ENCODE measurements at places on chromosomes 1 and 21. TPM values are rescaled to one million over a fixed set of nuclear protein-coding genes. Genes with fewer than 3 reads are reported as not detected.

Gene FAM110D
- total RNA-seq: not detected

GRCh38 chr1:101219924-101220870 lies 16.6 kb upstream of the S1PR1 start:
- no peak for DNase-seq

- no peak for DNase-seq
These were observed 79.6 kb downstream of the UBR4 start for GRCh38 chr1:19130468-19130867.

GRCh38 chr1:75765697-75766355 lies 20.2 kb upstream of the RABGGTB start:
- peak; percentile 74 for DNase-seq

DNA sequence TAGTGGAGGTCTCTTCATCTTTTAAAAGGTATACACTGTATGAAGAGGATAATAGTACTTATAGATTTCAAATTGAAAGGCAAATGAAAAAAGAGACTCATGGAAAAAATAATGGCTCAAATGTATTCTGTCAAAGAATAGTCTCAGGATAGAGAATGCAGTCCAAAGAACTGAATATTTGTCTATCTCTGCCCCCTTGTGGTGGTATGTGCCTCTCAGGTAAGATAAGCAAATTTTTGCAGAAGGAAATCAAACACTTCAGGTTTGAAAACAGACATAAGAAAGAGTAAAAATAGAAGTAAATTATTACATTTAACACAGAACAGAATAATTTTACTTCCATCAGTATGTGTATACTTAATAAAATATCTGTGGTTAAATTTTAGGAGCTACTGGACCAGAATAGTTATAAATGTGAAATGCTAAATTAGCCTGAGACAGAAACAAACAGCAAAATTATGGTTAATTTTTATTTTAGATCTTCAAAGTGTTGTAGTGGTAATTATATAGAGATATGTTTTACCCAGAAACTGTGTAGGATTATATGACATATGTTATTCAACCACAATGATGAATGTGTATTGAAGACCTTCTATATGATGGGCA lies 164.4 kb upstream of the PALMD start:
- DNase-seq: peak; percentile 75

Gene GOLT1A
- 0.84 TPM for total RNA-seq

DNA sequence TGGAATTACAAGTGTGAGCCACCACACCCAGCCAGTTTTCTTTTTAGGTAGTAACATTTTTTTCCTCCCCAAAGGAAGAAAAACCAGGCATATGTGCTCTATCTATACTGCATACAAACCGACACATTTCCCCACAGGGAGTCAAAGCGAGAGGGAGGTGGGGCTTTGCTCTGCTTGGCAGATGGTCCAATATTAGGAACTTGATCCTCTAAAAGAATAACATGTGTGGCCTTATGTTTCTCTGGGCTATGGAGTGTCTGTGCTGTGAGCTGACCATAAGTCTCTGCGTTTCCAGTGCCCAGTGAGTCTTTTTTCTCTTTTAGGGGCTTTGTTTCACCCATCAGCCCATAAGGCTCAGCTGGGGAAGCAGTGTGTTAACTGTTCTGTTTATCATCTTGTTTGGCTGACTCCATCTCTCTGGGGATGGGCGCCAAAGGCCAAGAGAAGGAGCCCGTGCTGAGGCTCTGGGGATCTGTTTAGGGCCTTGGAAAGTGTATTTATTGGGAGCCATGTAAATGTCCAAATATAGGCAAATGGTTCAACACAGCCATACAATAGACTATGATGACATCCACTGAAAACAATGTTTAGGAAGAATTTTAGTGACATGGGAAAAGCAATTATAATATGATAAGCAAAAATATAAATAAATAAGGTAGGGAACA lies 20.2 kb downstream of the LMOD1 start:
- DNase-seq: no peak

DNA sequence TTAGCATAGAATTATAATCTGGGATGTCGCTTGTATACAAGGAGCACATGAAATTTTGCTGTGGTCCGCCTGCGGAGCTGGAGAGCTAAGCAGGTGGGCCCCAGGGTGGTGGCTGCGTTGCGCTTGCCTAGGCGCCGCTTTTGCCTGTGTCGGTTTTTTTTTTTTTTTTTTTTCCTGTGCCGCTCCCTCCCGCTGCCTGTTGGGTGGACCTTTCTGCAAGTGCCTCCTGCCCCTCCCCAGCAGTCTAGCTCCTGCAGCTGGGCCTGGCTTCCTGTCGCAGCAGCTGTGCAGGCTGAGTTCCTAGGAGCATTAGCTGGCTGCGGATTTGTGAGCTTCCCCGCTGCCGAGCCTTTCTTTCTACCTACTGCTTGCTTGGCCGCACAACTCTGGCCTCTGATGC lies 20.6 kb downstream of the PYHIN1 start:
- no peak for DNase-seq

Gene KRTAP10-5
- not detected for total RNA-seq

DNA sequence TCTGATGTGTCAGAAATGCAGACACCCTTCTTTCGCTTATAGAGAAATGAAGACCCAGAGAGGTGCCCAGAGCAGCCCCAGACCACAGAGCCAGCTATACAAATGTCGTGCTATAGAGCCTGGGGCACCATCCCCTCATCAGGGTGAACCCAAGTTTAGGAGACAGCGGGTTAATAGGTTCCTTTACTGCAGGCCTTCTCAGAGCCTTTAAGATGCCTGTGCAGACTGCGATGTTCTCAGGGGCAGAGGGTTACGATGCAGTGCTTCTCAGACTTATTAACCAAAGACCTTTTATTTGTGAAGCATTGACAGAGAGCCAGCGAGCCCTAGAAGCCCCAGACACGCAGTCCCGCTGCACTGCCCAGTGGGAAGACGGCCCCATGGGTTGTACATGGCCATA lies 46.9 kb downstream of the STPG1 start:
- DNase-seq: no peak

DNA sequence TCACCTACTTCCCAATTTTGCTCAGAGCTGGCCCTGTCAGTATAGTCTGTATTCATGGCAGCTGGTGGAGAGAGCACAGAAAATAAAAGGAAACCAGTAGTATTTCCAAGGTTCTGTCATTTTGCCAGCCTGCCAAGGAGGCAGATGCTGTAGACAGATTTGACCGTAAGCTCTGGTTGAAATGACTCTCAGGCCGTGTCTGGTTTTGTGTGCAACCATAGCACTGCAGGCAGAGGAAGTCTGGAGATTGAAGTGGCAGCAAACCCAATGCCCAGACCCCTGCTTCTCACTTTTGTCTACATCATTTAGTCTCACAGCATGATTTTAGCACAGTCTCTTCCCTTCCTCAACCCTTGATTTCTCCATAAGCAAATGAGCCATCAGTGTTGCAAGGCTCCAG lies 291.7 kb downstream of the PAPPA2 start:
- DNase-seq: no peak

Gene LRRC7
- 0.49 TPM for total RNA-seq

- DNase-seq: peak; percentile 17
These were observed 187.6 kb downstream of the LRRC40 start for GRCh38 chr1:70017770-70018169.

DNA sequence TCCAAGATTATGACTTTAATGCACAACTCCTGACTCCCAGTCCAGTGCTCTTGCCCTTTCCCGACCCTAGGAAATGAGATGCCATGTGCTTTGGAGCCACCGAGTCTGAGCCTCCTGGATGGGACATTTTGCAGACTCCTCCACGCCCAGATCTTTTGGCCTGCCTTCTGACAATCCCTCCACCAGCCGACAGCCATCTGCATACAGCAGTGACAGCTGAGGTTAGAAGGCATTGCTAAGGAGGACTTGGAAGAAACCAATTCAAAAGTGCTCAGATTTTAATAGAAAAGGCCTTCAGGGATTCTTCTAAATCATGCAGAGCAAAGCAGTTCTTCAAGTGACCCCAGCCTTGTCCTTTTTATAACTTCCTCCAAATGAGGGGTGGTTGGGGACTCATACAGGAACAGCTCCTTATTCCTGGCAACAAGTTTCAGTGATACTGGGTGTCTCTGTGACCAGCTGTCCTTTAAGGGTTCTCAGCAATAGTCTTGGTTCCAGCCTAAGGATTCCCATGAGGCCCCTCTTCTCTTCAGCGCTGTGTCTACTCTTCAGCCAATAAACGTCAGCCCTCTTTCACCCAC lies 369.3 kb downstream of the PBX1 start:
- DNase-seq: no peak

Gene TRIM46
- total RNA-seq: 1.1 TPM

DNA sequence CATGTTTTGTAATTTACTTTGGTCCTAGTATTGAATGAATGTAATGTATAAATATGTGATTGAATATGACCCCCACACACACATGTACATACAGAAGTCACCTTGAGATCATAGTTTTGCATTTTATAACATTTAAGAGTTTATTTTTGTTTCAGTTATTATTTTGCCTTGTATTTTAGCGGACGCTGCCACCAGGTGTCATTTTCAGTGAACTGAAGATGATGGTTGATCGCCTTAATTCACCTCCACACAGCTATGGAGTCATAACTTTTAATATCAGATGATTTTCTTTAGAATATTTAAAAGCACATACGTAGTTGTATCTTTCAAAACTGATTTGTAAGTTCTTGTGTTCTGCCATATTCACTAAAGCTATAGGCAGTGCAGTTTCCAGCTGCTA lies 130.4 kb downstream of the DYRK1A start:
- peak; percentile 25 for DNase-seq

Gene NEGR1
- total RNA-seq: 1.3 TPM

Gene CFAP141
- total RNA-seq: not detected

Gene RPL11
- total RNA-seq: 1,213 TPM

DNA sequence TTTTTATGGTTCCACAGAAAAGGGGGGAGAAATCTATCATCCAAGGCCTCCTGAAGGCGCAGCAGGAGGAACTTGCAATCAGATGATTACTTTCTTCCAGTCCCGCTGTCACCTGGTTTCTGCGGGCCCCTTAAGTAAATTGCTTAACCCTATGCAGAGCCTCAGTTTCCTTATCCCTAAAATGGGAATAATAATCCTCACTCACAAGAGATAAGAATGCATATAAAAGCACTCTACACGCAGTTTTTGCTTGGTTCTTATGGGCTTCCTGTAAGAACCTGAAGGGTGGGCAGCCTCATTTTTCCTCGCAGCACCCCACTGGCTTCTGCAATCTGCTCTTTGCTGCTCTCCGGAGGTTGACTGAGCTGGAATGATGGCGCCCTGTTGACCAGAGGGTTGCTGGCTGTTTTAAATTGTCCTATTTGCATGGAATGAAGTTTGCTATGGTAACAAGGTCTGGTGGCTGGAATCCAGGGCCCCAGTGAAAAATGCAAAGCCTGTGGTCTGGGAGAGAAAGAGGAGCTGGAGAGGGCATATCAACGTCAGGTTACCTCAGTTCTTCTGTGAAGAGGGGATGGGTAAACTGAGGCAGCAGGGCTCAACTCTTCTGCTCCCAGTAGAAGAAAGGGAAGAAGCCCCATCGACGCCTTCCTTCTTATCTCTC lies 1.0 kb upstream of the KAZN start:
- peak; percentile 72 for DNase-seq

DNA sequence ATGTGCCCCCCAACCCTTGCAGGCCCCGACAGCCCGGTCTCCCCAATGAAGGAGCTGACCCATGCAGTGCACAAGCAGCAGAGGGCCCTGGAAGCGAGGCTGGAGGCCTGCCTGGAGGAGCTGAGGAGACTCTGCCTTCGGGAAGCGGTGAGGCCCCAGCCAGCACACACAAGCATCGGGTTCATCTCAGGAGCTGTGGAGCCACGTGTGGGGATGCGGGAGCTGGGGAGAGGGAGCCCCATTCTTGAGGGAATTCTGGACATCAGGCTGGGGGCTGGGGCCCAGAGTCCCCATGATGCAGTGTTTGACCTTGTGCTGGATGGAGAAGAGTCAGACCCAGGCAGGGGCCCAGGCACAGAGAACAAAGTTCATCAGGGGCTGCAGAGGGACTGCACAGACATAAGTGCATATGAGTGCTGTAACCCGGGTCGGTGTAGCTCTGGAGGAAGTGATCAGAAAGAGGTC lies 4.8 kb downstream of the INAVA start:
- DNase-seq: no peak

- peak; percentile 47 for DNase-seq
These were observed 25.0 kb upstream of the LAPTM5 start for GRCh38 chr1:30782361-30783255.

- DNase-seq: peak; percentile 39
These were observed 16.7 kb downstream of the KDM4A start for GRCh38 chr1:43666608-43667007.

DNA sequence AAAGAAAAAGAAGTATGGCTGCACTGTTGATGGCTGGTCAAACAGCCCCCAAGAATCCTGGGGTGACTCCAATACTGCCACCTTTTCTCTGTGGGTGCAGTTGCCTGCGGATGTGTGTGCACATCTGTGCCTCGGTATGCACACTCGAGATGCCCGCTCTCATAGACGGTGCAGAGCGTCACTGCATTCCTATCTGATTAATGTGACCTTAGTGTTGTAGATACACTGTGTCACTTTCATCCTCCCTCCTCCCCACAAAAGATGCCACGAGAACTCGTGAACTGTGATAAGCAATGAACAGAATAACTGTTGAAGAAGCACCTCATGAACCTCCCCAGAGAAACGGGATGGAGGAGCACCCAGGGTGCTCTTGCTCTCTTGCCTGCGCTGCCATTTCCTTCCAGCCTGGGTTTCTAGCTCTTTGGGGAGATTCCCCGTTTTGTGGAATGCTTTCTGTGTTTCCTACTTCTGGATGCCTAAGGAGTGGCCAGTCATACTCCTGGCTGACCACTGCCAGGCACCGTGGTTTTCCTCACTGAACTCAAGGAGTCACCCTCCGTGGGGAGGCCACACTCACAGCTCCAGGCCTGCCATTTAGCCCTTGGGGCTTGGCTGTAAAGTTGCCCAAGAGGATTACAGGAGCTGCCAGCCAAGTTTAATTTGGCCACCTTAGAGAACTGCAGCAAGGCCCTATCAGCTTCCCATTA lies 32.0 kb downstream of the NTPCR start:
- DNase-seq: peak; percentile 98

Gene PLA2G2D
- not detected for total RNA-seq

Gene PRR9
- not detected for total RNA-seq
